Activated CD4-positive, alpha-beta T cell treated with anti-CD3 and anti-CD28 coated beads, Interleukin-10, Interleukin-2, amounts not matched to agents 100 ng/mL and 50 ng/mL, durations not matched to agents 16 hours and 8 hours (primary cell): ENCODE measurements at places on chromosomes 12 and 14.

GRCh38 chr12:78966062-78966461, 101.5 kb downstream of the SYT1 start:
- DNase-seq, result no peak

DNA sequence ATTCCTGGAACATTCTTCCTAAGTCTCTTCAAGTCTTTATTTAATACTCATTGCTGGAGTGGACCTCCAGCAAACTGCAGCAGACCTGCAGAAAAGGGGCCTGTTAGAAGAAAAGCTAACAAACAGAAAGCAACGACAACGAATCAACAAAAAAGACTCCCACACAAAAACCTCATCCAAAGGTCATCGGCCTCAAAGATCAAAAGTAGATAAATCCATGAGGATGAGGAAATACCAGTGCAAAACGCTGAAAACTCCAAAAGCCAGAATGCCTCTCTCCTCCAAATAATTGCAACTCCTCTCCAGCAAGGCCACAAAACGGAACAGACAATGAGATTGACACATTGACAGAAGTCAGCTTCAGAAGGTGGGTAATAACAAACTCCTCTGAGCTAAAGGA, 472.2 kb downstream of the C12orf50 start:
- DNase-seq, result no peak

DNA sequence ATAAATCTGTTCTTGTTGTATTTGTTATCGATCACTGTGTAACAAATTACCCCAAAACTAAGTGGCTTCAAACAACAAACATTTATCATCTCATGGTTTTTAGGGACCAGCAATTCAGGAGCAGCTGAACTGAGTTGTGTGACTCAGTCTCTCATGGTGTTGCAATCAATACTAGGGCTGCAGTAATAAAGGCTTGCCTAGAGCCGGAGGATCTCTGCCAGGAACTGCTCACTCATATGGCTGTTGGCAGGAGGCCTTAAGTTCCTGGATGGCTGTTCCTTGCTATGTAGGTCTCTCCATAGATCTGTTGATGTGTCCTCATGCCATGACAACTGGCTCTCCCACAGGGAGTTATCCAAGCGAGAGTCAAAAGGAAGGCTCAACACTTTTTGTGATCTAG, 3.8 kb upstream of the PSMC6 start:
- no peak for DNase-seq

- no peak for DNase-seq
These were observed 69.9 kb downstream of the MYRFL start for GRCh38 chr12:69894800-69895383.

DNA sequence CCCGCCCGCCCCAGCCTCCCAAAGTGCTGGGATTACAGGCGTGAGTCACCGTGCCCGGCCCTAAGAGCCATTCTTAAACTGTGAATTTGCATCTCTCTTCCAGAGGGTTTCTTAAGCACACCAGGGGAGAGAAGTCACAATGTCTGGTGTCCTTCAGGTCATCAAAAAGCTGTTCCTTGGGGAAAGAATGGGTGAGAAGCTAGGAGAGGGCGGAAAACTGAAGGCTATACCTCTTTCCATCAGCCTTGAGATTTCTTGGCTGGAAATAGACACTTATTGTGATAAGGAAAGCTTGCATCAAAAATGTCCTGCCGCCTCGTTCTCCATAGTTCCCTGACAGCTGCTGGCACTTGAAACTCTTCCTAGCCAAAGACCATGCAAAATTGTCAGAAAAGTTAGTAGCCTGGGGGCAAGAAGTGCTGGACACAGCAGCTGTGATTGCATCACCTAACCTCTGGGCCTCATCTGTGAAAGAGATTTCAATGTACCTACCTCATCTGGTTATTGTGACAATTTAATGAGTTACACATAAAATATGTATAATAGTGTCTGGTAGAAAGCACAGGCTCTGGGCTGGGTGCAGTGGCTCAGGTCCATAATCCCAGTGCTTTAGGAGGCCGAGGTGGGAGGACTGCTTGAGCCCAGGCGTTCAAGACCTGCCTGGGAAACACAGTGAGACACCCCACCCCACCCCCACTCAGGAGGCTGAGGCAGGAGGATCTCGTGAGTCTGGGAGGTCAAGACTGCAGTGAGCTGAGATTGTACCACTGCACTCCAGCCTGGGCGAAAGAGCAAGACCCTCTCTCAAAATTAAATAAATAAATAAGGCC, 9.7 kb upstream of the UBC start:
- no peak for DNase-seq

DNA sequence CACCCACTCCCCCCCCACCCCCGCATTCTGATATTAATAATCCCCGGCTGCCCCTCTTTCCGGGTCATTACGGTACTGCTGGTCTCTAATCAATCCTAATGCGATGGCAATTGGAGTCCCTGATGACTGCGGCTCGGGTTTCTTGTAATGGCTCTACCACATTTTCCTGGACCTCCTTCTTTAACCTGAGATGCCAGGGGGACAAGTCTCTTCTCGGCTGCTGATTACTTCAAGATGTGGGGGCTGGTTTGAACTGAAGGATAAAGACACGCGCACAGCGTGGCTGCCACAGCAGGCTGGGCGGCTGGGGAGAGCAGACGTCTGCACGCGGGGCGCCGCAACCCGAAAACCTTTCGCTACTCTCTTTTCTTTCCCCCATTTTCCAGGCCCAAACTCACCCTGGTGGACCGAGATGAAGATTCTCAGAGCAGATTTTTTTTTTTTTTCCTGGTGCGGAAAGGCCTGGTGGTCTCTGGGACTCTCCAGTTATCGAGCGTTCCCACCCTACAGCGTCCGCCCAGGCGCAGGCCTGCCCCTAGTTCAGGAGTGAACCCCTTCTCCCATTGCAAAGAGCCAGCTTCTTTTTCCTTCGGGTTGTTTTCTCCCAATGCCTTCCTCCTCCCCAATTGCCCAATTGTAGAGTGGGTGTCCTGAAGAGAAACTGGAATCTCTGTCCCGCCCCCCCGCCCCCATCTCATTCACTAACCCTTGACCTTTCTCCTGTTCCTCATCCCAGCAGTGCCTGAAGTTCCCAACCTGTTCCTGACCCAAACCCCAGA, 6.0 kb upstream of the SIX1 start:
- DNase-seq, result no peak
